ENCODE measurements at places on chromosomes 1 and 21. TPM values are rescaled to one million over a fixed set of nuclear protein-coding genes. Genes with fewer than 3 reads are reported as not detected.
A peak's percentile ranks its signal among the peaks of the same experiment; 100 is the strongest.

DNA sequence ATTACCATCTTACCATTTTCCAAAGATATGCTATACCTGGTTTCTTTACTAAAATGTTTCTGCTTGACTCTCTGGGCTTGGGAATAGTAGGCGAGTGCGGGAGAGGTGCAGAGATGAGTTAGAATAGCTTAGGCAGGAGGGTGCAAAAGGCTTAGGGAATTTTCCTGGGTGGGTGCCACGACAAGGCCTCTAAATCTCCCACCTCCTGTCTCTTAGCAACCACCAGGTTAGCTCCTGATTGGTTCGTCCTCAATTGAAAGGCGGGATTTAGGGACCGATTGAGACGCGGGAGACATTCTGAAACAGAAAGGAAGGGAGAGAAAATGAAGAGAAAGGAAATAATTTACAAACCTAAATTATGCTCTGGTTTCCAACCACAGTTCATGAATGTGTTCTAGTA, 3.1 kb downstream of the ACKR1 start:
- DNase-seq, result no peak

GRCh38 chr21:31804008-31804394, 68.8 kb upstream of the HUNK start:
- no peak for DNase-seq

DNA sequence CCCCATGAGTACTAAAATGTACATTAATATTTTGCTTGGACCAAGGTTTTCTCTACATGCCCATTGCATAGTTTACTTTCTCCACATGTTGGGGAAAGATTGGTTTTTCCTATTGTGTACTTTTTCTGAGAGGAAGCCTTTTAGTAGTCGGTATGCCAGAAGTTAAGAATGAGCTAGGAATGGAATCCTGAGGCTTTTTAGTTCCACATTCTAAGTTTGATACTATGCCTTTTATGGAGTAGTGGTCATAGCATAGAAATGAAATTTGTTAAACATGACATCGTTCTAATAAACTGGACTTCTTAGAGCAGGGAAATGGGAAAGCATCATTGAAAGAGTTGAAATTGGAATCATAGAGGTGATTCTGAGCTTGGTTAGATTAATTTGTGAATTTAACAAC, 64.3 kb downstream of the BCL9 start:
- DNase-seq, result no peak

- no peak for DNase-seq
Observed at GRCh38 chr1:64502083-64502482, 32.2 kb downstream of the CACHD1 start.

GRCh38 chr1:178962853-178963711, 62.6 kb upstream of the FAM20B start:
- DNase-seq, result no peak

- DNase-seq, result no peak
Observed at GRCh38 chr1:15215116-15215515, 31.9 kb upstream of the FHAD1 start.

DNA sequence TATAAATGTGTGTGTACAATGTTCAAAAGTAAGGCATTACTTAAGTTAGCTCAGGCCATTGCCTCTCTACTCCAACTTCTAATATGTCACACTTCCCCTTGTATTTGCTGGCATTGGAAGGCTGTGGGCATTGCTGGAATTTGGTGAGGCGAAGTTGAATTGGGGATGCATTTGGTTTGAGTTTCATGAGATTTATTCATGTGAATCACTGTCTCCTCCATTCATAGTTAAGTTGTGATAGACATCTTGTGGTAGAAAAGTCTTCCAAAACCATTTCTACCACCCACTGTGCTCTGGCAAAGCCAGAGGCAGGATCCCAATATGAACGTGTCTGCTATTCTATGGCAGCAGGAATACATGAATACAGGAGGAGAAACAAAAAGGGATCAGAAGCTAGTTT, 397.8 kb upstream of the USP24 start:
- DNase-seq, result no peak

- no peak for DNase-seq
Observed at GRCh38 chr1:86741947-86742572, 37.7 kb downstream of the SH3GLB1 start.

GRCh38 chr1:192518700-192519099, 56.9 kb upstream of the RGS1 start:
- no peak for DNase-seq

- DNase-seq, result no peak
Observed at GRCh38 chr1:107095647-107096046, 39.2 kb downstream of the PRMT6 start.

GRCh38 chr1:63316984-63317816, 5.2 kb upstream of the FOXD3 start:
- DNase-seq, result peak; percentile 81

- no peak for DNase-seq
Observed at GRCh38 chr21:39117440-39117970, 65.7 kb downstream of the PSMG1 start.

DNA sequence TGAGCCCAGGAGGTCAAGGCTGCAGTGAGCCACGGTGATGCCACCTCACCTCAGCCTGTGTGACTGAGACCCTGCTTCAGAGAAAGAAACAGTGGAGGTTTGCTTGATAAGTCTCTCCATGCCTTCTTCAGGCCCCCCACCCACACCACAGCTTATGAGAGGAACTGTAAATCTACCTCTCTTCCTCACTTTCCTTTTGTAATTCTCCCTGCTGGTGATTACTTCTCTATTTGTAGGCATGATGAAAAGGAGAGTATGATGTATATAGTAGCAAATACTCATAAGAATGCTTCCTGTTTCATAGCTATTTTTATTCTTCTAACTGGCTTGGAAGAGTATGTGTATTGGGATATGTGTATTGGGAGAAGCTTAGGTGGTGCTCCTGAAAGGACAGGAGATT, 186.3 kb downstream of the VPS13D start:
- no peak for DNase-seq

- DNase-seq, result peak; percentile 79
Observed at GRCh38 chr1:179586107-179586823, 5.4 kb upstream of the TDRD5 start.

DNA sequence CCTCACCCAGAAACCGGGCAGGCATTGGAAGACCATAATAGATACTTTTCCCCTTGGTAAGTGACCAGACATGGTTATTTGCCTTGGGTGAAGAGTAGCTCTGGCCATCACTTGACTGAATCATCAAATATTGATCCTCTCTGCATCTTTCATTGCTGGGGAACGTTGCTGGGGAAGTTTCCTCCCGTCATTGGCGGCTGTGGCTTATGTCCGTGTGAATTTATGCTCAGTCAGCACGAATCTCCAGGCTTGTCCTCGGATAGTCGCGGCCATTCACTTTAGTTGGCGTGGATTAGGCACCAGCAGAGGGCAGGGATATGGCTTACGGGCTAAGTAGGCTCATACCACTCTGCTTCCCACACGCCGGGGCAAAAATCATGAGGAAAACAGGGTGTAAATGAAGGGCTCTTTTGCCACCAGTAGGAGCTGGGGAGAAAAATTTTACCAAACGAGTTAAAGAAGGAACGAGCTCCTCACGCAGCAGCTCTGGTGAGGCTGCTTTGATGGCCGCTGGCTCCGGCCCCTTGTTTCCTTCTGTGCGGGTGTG, 473.4 kb downstream of the CAMTA1 start:
- DNase-seq, result no peak

DNA sequence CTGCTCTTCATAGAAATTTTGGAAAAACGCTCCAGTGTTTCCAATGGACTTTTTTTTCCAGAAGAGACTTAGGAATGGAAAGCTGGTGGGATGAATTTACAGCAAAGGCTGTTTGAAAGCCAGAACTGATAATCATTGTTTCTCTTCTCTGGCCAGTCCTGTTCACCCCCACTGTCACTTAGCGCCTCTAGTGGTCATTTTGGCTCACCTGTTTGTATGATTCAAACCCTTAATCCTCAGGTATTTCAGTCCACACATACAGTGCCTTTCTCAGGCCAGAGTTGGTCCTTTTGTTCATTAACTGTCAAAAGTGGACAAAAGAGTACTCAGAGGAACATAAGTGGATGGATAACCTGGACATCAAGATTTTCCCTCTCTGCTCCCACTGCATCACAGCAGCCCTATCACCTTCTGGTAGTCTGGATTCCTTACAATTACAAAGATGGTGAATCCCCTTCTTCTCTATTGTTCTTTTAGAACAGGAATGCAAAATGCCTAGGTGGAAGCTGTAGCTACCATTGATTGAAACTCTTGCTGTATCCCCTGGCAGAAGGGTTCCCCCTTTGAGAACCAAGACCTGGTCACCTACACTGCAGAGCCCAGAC, 177.6 kb upstream of the OLFM3 start:
- DNase-seq, result no peak

GRCh38 chr21:24737296-24737850, 869.9 kb downstream of the MRPL39 start:
- DNase-seq, result no peak

GRCh38 chr1:174996476-174996875, 3.3 kb upstream of the CACYBP start:
- DNase-seq, result no peak

DNA sequence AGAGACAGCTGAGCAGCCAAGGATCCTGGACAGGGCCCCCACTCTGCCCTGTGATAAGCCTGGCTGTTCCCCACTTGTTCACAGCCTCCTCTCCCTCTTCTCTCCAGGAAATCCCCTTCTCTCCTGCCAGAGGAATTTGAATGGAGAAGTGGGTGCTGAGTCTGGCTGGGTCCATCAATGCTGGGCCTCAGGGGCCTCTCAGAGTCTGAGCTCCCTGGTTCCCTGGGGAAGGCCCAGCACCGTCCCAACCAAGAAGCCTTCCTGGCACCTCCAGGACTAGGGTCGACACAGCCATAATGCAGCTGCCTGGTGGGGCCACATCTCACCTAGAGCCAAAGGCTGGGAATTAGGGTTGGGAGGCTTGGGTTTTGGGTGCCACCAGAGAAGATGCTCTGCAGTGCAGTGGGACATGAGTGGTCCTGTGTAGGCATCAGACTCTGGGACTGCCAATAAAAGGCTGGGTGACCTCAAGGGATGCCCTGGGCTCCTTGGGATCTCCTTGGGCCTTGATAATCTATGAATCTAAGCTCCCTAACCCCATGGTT, 2.5 kb downstream of the MYBPH start:
- DNase-seq, result no peak

- DNase-seq, result no peak
Observed at GRCh38 chr1:217534566-217534965, 96.3 kb downstream of the GPATCH2 start.

DNA sequence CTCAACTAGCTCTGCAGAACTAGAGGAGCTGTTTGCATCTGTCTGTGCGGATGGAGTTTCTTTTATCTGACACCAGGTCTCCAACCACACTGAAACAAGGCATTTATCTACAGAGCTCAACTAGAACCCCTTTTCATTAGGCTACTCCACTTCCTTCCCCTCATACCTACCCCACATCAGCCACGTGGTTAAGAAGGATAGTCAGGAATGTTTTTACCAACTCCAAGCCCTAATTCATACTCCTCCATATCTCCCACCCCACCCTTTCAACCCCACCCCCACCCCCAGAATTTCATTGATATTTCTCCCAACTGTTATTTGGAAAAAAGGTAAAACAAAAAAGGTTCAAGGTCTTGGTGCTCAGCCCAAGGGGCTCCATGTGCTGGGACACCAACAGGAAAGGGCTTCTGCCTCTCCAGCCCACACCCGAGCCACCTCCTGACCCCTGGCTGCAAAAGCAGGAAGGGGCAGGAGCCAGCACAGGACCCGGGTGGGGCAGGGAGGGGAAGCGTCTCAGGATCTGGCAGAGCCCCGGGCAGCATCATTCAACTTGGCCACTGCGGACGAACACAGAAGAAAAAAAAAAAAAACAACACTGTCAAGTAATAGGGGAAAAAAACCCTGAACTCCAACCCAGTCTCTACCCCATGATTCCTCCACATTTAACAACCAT, 7.0 kb downstream of the ENSA start:
- peak; percentile 89 for DNase-seq

- DNase-seq, result peak; percentile 49
Observed at GRCh38 chr21:45367402-45368351, 37.3 kb upstream of the COL18A1 start.

GRCh38 chr1:86156566-86157455, at the start of gene COL24A1:
Gene COL24A1 (minus strand): TSS chr1:86156772. CDS start chr1:86156396, 376 bp downstream.
- peak; percentile 55 for DNase-seq

- no peak for DNase-seq
Observed at GRCh38 chr1:196030455-196030854, 577.8 kb downstream of the KCNT2 start.

GRCh38 chr21:38982096-38982495, 176.4 kb downstream of the ETS2 start:
- no peak for DNase-seq

DNA sequence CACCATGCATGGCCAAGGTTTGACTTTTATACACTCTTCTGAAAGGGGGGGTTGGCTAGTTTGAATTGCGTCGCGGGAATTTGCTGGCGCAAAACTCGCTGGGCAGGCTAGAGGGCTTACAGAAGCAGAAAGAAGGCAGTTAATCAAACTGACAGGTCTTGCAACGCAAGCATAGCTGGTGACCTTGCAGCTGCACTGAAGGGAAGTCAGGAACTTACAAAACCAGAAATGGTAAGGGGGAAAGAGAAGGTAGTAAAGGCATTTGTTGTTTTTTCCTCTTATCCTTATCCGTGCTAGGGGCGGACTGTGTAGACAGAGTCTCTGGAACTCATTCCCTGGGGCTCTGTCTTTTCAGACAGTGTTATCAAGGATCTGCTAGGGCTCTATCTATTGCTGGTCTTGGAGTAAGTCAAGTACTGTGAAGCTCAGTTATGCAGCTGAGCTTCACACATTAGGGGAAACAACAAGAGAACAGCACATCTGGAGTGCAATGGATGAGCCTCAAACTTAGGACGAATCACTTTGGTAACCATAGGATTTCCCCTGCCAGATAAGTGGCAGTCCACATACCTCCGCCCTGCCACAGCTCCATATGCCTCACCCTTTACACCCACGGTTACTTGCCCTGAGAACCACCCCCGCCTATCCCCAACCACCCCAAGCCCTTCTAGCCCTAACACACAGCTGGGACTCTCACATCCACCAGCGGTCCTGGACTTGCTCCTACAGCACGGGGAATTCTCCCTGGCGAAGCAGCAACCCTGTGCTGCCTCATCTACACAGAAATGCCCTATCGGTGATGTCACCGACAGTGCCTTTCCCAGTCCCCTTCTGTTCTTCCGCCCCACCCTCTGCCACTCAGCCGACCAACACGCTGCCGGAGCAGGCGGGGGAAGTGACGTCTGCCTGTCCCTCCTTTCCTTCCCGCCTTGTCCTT, 251.4 kb downstream of the FAM72C start:
- DNase-seq, result peak; percentile 50

GRCh38 chr21:39144191-39144590, 39.1 kb downstream of the PSMG1 start:
- no peak for DNase-seq

The C1QC gene
- total RNA-seq, result 141 TPM

The SPRR1A gene
- not detected for total RNA-seq

The OR2L13 gene
- not detected for total RNA-seq

The KCNJ9 gene
- not detected for total RNA-seq

The SLAMF8 gene
- 2.3 TPM for total RNA-seq

The MYBPH gene
- total RNA-seq, result not detected

The FCGR2B gene
- 21.7 TPM for total RNA-seq

The MIXL1 gene
- not detected for total RNA-seq

The SPRR2G gene
- total RNA-seq, result not detected

The GJA4 gene
- total RNA-seq, result 28.8 TPM

The SELE gene
- 0.37 TPM for total RNA-seq

The MFAP2 gene
- 5.9 TPM for total RNA-seq

The C1orf56 gene
- total RNA-seq, result 7.9 TPM

The SCAMP3 gene
- total RNA-seq, result 52.7 TPM

The DENND1B gene
- total RNA-seq, result 26.8 TPM

Measured in right cardiac atrium (tissue), 5 donors.